Body of pancreas (tissue), 4 donors: ENCODE measurements at places on chromosomes 12 and 14. TPM values are rescaled to one million over a fixed set of nuclear protein-coding genes. Genes with fewer than 3 reads are reported as not detected.
A peak's percentile ranks its signal among the peaks of the same experiment; 100 is the strongest.

DNA sequence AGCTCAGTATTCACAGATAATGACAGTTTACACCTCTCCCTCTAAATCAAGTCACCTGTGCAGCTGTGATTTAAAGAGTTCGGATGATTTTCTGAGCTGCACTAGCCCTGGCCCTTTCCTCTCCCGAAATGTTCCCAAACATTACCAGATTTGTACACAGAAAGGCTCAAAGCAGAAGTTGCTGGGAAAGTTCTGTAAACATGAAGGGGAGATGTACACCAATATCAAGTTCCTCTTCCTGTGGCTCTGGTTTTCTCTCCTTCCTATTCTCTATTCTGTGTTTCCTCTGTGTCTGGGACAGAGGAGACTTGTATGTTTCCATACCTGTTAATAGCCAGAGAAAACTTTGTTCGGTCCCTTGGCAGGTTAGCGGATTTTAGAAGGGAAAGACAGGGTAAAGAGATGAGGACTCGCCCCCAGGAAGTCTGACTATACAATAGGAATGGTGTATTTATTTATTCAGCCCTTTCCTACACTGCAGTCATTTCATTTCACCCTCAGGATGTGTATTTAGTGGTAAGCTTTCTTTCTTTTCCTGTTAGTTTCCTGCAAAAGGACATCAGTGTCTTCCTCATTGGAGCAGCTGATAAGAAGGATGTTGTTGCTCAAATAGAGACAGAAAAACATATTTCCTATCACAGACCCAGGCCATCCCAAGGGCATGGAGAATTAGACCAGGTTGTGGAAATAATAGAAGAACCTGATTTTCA is 7.6 kb upstream of the NUMB start:
- DNase-seq, result no peak
- peaks cover 27% of the 10 kb centered on the region for H3K4me1 ChIP-seq
- no peak overlapping the region for H3K4me3 ChIP-seq
- no peaks in the 10 kb centered on the region for H3K36me3 ChIP-seq

- peak overlapping the region; percentile 12 for H3K4me3 ChIP-seq
- H3K36me3 ChIP-seq, result no peaks in the 10 kb centered on the region
- no peaks in the 10 kb centered on the region for H3K27me3 ChIP-seq
- peaks cover 18% of the 10 kb centered on the region for H3K4me1 ChIP-seq
Observed at GRCh38 chr12:53750812-53751335, 905 bp downstream of the CISTR start.

GRCh38 chr12:85626784-85627171 is 209.4 kb downstream of the RASSF9 start:
- DNase-seq, result no peak
- no peak overlapping the region for H3K27ac ChIP-seq
- H3K36me3 ChIP-seq, result no peaks in the 10 kb centered on the region
- no peaks in the 10 kb centered on the region for H3K27me3 ChIP-seq
- H3K4me1 ChIP-seq, result no peaks in the 10 kb centered on the region

The CNIH1 gene
- total RNA-seq, result 18.2 TPM

The GNPTAB gene
- total RNA-seq, result 15.5 TPM

The RALGAPA1 gene
- 34.9 TPM for total RNA-seq

The SMIM10L1 gene
- total RNA-seq, result 3.6 TPM

- H3K27me3 ChIP-seq, result no peaks in the 10 kb centered on the region
- no peak overlapping the region for H3K4me3 ChIP-seq
- no peak for DNase-seq
- no peak overlapping the region for H3K27ac ChIP-seq
Observed at GRCh38 chr12:68815928-68816800, 8.2 kb downstream of the MDM2 start.

DNA sequence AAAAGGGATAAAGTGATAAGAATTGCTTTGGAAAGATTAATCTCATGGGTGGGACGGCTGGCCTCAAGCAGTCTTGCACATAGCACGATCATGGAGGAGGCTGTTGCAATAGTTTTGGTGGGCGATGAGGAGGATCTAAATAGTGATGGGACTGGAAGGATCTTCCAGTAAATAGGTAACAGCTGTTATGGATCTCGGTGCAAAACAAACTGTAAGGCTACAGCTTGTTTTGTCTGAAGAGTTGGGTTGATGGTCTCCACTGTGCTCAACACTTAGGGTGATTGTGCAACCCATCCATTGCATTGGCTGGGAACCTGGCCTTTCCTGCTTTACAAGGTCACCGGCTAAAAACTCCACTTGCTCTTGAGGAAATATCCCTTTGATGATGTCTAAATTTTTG is 21.0 kb downstream of the IGF1 start:
- no peaks in the 10 kb centered on the region for H3K36me3 ChIP-seq
- no peak for DNase-seq
- H3K27me3 ChIP-seq, result no peaks in the 10 kb centered on the region
- H3K4me1 ChIP-seq, result peaks cover 17% of the 10 kb centered on the region
- no peak overlapping the region for H3K27ac ChIP-seq

The ETV6 gene
- 17.5 TPM for total RNA-seq

DNA sequence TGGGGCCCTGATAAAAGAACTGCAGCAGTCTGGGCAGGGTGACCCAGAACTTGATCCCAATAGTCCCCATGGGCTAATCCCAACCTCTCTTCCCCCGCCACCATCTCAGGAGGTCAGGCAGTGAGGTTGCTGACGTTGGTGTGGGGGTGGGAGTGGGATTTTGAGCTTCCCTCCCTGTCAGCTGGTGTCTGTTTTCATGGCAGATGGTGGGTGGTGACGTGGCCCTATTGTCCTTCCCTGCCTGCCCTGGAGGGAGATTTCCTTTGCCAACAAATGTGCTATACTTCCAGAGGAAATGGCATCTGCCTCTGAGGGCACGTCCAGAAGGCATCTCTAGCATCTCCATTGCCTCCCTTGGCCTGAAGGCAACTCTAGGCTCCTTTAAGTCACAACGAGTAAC is 37.7 kb downstream of the NEUROD4 start:
- H3K36me3 ChIP-seq, result no peaks in the 10 kb centered on the region
- no peaks in the 10 kb centered on the region for H3K4me1 ChIP-seq
- H3K27me3 ChIP-seq, result no peaks in the 10 kb centered on the region
- no peak overlapping the region for H3K4me3 ChIP-seq
- no peak overlapping the region for H3K27ac ChIP-seq

The PLEKHD1 gene
- total RNA-seq, result under 0.01 TPM

DNA sequence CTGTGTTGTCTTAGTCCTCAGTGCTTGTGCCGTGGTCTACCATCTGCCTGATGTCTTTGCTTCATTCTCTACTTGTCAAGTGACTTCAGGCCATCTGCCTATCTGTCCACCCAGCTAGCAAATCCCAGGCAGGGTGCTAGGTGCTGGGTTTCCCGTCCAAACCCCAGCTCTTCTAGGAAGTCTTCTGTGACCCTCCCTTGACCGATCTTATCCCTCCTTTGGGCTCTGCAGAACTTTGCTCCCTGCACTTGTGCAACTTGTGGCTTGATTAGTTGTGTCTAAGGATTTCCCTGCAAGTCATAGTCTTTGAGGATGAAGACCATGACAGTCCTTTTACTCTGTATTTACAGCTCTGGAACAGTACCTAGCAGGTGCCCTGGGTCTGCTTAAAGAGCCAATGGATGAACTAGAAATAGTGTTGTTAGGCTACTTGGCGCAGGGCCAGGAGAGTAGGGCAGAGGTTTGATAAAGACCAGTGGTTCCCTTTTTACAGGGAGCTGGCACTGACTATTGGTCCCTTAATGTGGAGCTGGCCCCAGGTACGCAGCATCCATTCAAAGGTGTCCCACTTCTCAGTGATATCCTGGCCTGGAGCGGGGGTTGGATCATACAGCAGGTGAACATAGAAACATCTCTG is 60.1 kb downstream of the ADCK1 start:
- DNase-seq, result peak; percentile 24
- no peaks in the 10 kb centered on the region for H3K36me3 ChIP-seq
- H3K27ac ChIP-seq, result no peak overlapping the region
- H3K27me3 ChIP-seq, result no peaks in the 10 kb centered on the region
- H3K4me3 ChIP-seq, result no peak overlapping the region
- peaks cover 6% of the 10 kb centered on the region for H3K4me1 ChIP-seq

DNA sequence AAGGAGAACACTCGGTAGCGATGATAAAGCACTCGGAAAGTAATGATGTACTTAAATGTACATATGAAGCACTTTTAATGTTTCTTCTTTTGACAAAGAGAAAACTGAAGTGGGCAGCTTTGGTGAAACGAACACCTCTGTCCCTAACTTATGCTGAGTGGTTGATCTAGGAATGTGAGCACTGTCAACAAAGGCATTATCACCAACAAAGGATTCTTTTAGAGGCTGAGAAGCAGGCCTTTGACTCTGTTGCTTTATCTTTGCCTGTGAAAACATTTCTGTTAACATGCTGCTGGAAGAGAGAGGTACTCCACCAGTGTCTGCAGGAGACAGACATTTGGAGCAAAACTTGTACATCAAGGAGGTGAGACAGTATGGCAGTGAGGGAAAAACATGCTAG is 103.2 kb upstream of the VRK1 start:
- no peak for DNase-seq
- no peaks in the 10 kb centered on the region for H3K27me3 ChIP-seq
- no peaks in the 10 kb centered on the region for H3K36me3 ChIP-seq

- DNase-seq, result no peak
- H3K27me3 ChIP-seq, result no peaks in the 10 kb centered on the region
- no peaks in the 10 kb centered on the region for H3K36me3 ChIP-seq
Observed at GRCh38 chr12:130576371-130576816, 139.7 kb downstream of the RIMBP2 start.

DNA sequence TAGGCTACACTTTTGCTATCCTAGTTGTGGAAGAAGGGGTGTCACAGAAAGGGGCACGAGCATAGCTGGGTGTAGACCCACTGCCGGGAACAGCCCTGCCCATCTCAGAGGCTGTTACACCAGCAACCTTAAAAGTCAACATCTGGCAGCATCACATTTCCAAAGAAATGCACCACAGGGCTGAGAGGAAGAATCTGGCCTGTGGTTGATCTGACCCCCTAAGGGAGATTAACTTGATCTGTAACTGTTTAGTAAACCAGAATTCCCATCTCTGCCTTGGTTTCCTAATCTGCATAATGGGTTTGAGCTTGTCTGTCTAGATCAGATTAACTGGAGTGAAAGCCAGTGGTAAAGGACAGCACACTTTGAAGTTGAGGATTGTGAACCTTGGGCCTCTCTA is 1.3 kb downstream of the LRP1-AS start:
- peaks cover 4% of the 10 kb centered on the region for H3K36me3 ChIP-seq
- H3K4me3 ChIP-seq, result no peak overlapping the region
- no peaks in the 10 kb centered on the region for H3K27me3 ChIP-seq
- H3K4me1 ChIP-seq, result no peaks in the 10 kb centered on the region
- H3K27ac ChIP-seq, result no peak overlapping the region

DNA sequence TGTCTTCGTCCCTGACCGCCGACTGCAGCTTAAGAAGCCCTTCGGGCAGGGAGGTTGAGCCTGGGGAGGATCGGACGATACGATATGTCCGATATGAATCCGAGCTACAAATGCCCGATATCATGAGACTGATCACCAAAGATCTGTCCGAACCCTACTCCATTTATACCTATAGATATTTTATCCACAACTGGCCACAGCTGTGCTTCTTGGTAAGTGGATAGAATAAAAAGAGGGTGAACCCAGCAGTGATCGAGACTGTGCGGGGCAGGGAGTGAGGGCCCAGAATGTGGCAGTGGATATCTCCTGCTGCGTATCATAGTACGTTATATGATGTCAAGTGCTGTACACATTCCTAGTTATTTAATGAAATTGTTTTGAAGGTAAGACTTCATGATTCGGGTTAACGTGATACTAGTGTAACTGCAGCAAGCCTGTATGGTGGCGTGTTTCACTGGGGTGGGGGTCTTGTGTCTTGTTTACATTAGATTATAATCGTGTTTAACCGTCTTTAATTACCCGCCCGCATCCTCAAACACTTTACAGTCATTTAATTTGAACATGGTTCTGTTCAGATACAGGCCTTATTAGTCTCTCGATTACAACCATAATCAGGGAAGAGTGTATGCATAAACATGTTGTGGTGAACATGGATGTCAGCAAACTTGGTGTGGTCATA is 1.3 kb downstream of the NAA30 start:
- no peaks in the 10 kb centered on the region for H3K27me3 ChIP-seq
- peak overlapping the region; percentile 83 for H3K27ac ChIP-seq
- peak overlapping the region; percentile 56 for H3K4me3 ChIP-seq
- no peaks in the 10 kb centered on the region for H3K36me3 ChIP-seq
- DNase-seq, result no peak

DNA sequence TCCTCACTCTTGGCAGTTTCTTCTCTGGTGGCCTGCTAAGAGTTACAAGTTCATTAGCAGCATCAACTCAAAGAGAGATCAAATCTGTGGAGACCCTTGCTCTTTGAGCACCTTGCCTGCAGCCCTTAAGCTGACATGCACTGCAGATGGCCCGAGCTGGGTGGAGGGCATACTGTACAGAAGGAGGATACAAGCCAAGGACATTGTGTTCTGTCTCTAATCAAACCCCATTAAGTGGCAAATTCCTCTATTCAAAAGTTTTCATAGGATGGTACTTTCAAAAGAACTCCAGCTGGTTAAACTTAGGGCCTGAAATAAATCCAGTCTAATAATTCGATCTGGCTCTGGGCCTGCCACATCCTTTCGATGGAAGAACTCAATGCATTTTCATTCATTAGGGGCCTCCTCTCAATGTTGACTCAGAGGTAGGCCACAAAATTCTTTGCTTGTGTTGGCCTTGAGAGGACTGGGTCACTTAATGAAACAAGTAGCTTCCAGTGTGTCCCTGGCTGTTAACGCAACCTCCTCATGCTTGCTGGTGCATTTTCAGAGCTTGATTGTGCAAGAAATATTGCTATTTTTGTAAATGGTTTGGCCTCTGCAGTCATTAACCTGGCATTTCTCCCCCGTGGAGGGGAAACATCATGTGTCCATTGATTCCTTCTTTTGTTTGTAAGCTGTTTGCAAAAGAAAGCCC is 318.2 kb downstream of the NUAK1 start:
- peak; percentile 57 for DNase-seq
- H3K27me3 ChIP-seq, result no peaks in the 10 kb centered on the region
- H3K4me3 ChIP-seq, result no peak overlapping the region
- H3K27ac ChIP-seq, result no peak overlapping the region
- no peaks in the 10 kb centered on the region for H3K36me3 ChIP-seq

The CDKN3 gene
- total RNA-seq, result not detected

- no peak for DNase-seq
- H3K4me1 ChIP-seq, result no peaks in the 10 kb centered on the region
- H3K36me3 ChIP-seq, result no peaks in the 10 kb centered on the region
- no peaks in the 10 kb centered on the region for H3K27me3 ChIP-seq
- H3K4me3 ChIP-seq, result no peak overlapping the region
Observed at GRCh38 chr12:103556890-103557627, 30.0 kb upstream of the STAB2 start.

GRCh38 chr12:19177754-19178153 is 48.2 kb downstream of the PLEKHA5 start:
- H3K36me3 ChIP-seq, result no peaks in the 10 kb centered on the region
- H3K27me3 ChIP-seq, result no peaks in the 10 kb centered on the region
- no peak for DNase-seq
- no peaks in the 10 kb centered on the region for H3K4me1 ChIP-seq
- H3K27ac ChIP-seq, result no peak overlapping the region
